Naive thymus-derived CD4-positive, alpha-beta T cell (primary cell): ENCODE measurements at places on chromosomes 16 and 17.

DNA sequence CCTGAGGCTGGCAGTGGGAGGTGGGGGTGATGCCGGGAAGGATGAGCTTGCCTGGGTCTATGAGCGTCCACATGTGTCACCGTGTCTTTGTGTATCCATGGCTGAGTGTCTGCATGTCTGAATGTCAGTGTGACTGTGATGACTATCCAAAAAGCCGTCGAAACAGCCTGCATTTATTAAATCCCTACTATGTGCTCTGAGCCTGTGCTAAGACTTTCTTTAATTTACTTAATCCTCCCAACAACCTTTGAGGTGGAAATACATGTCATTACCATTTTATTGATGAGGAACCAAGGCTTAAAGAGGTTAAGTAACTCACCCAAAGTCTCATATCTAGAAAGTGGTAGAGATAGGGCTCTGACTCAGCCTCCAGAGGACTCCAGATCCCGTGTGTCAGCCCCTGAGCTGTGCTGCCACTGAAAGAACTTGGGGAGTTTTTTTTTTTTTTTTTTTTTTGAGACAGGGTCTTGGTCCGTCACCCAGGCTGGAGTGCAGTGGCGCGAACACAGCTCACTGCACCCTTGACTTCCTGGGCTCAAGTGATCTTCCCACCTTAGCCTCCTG is 20.0 kb downstream of the ARHGAP23 start:
- H3K4me1 ChIP-seq: no peaks in the 10 kb centered on the region
- peaks cover 3% of the 10 kb centered on the region for H3K27me3 ChIP-seq
- no peak overlapping the region for H3K27ac ChIP-seq
- DNase-seq: no peak

GRCh38 chr16:67277999-67278772 is 1.1 kb upstream of the PLEKHG4 start:
- DNase-seq: no peak
- H3K27me3 ChIP-seq: no peaks in the 10 kb centered on the region
- H3K36me3 ChIP-seq: no peaks in the 10 kb centered on the region

DNA sequence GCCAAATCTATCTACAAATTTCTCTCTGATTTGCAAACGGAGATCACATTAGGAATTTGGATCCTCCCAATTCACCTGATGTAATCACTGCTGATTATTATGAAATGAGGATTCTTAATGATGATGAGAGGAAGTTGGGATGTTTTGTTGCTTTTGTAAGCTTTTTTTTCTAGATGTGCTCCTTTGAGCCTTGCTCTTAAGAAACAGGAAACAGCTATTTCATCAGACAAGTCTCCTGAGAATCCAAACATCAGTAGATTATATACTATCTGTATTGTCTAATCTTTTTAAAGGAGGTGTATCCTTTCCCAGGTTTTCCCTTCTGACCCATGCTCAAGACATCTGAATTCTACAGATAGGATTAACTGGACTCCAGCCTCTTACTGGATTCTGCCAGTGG is 73.3 kb downstream of the KIF2B start:
- no peak overlapping the region for H3K27ac ChIP-seq
- no peaks in the 10 kb centered on the region for H3K27me3 ChIP-seq
- no peak for DNase-seq
- H3K4me1 ChIP-seq: no peaks in the 10 kb centered on the region

DNA sequence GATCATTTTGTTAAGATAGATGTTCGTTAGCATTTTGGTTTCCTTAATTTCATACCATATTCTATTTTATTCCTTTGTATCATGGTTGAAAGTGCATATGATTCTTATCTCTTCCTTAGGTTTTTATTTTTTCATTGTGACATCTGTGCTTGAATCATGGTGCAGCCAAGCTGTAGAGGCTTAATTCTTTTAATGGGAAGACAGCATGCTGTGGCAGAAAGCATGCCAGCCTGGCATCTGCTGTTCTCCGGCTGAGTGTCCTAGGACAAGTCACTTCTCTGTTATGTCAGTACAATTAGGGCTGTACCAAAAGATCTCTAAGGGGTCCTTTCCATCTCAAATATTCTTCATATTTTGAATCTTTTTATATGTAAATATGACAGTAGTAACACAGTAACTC is 68.5 kb upstream of the PMFBP1 start:
- H3K36me3 ChIP-seq: no peaks in the 10 kb centered on the region
- no peaks in the 10 kb centered on the region for H3K4me1 ChIP-seq
- no peak overlapping the region for H3K27ac ChIP-seq
- no peak overlapping the region for H3K4me3 ChIP-seq
- DNase-seq: no peak
